ENCODE measurements at places on chromosomes 2 and 18.
A peak's percentile ranks its signal among the peaks of the same experiment; 100 is the strongest.

DNA sequence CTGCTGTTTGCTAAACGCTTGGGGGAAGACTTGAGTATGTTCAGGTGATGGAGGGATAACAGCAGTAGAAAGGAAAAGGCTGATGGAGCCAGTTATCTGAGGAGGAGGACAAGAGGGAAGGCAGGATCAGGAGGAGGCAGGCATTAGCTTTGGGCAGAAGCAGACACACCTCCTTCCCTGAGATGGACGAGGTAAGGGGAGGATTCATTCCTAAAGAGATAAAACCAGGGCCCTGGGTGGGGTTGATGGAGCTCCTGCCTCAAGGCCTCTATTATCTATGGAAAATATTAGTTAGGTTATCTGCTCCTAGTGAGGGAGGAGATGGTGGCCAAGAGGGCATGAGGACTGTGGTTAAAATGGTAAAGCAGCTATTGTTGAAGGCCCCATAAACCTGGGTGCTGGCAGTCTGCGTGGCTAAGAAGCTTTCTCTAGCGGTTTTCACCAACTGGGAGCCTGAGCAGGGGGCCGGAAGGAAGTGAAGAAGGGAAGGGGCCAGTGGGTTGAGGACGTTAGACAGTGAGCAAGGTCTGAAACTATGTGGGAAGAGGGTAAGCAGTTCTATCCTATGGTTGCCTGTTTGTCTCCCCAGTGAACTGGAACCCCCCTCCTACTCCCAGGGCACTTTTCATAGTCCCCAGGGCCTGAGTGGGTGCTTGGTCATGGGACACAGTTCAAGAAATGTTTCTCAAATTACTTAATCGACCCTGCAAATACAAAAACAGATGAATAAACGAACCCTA is 56.6 kb upstream of the HK2 start:
- no peak for DNase-seq

DNA sequence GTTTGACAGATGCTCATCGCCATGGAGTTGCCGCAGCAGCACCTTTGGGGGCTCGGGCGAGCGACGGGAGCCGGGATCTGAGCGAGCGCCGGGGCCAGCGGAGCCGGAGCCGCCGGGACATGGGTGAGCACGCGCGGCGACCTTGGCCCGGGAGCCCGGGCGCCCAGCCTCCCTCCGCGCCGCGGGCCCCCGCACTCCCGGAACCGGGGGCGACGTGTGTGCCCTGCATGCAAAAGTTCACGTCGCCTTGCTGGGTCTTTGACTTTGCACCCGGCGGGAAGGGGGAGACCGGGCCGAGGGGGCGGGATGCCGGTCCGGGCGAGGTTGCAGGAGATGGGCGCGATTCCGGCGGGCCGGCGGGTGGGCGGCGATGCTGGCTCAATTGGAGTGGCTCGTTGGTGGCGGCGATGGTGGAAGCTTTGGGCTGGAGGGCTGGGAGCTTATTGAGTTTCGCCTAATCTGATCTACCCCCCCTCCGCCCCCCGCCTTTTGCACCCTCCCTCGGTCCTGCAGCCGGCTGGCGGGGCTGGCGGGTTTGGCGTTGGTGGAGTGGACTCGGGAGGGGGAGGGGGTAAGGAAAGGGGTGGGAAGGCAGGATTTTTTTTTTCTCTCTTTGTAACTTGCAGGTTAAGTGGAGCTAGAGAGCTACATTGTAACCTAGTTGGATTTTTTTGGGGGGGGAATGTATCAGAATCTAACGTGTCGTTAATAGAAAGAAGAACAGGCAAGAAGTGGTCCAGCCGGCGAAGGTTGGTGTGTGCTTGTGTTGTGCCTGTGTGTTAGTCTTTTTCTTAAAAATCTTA is at the start of gene SETBP1:
TSS of gene SETBP1 (plus strand) at position 616 of the 803 bp plus-strand sequence. CDS start 20,459 bp downstream, outside the sequence.
- no peak for DNase-seq

DNA sequence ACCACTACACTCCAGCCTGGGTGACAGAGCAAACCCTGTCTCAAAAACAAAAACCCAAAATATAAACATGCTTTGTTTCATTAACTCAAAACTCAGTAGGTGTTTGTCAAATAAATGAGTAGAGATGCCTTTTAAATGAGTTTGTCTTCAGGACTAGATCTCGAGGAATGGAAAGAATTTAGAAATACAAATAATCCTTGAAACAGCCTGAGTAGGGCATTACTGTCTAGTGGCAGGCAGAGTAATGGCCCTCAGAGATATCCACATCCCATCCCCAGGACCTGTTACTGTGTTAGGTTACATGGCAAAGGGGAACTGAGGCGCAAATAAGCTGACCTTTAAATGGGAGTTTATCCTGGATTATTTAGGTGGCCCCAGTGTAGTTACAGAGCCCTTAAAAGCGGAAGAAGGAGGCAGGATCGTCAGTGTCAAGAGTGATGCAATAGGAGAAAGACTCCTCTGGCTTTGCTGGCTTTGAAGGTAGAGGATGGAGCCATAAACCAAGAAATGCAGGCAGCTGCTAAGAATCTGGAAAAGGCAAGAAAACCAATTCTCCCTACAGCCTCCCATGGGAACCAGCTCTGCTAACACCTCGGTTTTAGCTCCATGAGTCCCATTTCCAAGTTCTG is 63.0 kb downstream of the CABLES1 start:
- no peak for DNase-seq

DNA sequence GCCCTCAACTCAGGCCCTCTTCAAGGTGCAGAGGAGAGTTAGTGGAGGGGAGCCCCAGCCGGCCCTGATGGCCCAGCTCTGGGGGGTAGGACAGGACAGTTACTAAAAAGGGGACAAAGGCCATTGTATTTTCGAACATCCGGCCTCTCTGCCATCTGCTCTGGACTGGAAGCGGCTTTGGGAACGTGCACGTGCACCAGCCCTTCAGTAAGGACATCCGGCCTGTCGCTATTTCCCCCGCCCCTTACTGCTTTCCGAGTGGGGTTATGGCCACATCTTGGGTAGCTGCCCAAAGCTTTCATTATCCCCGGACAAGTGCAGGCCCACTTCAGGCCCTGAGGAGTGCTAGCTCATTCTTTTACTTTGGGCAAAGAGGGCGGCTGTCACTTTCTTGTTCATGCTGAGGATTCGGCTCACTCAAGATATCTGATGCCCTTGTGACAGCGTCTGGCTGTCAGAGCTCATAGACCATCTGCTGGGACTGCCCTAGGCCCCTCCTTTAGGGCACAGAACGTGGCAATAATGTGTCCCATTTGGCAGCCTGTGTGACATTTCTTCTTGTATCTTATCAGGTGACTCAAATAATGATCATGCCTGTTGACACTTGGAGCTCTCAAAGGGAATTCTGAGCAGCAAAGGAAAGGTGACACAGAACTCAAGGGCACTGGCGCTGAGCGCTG is 17.5 kb downstream of the SLC4A3 start:
- DNase-seq = no peak

GRCh38 chr2:225454412-225454811 is 54.9 kb downstream of the NYAP2 start:
- DNase-seq = no peak

DNA sequence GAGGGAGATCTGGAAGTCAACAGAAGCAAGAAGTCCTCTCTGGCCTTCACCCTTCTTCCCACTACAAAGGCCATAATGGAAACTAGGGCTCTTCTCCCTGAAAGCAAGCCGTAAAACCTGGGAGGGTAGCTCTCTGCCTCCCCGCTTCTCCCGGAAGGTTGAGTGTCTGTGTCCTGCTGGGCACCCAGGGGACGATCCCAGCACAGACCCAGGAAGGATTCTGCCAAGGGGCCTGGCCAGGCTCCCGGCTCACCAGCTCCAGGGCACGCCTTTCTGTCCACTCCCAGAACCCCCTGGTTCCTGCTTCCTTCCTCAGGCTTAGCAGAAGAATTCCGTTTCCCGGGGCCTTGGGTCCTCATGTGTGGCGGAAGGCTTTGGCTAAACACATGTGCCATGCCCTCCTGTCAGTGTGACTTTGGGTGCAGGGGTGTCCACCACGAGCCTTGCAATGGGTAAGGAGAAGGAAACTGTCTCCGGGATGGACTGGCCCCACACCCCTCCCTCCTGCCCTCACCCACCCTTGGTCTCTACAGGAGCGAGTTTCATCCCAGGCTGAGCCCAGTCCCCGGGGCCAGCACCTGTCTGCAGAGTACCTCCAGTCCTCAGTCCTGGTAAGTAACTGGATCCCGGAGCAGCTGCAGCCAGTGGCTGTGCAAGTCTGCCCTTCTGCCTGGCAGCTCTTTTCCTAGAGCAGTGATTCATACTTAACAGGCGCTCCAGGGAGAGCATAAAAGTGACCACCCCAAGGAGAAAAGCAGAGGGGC is 135.8 kb downstream of the TPO start:
- DNase-seq = no peak

- DNase-seq = no peak
Measured at GRCh38 chr2:46737577-46737976, 178.0 kb downstream of the MCFD2 start.

DNA sequence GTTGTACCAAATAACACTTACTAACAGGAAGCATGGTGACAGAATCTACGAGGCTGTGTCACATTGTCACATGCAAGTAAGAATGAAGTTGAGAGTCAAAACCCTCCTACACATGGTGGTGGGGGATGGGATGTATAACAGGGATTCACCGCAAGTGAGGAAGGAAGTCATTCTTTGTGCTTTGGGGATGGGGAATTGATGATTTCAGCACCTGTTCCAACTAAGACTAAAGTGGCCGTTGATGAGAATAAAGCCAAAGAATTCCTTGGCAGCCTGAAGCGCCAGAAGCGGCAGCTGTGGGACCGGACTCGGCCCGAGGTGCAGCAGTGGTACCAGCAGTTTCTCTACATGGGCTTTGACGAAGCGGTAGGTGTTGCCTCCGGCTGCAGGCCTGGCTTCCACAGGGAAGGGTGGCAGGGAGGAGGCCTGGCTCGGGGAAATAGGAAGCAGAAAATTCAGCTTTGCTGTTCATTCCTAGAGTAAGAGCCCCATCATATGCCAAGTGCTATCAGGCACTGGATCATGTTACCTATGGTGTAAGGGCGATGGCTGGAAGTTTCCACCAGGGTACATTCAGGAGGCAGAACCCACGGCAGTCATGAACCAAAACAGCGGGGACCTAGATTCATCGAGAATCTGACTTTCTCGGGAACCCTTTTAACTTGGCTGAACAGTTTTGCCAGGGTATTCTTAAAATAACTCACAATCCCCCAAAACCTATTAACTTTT is 120.3 kb downstream of the UXS1 start:
- no peak for DNase-seq

- DNase-seq = no peak
Measured at GRCh38 chr18:60894254-60894945, 438.8 kb upstream of the CDH20 start.

DNA sequence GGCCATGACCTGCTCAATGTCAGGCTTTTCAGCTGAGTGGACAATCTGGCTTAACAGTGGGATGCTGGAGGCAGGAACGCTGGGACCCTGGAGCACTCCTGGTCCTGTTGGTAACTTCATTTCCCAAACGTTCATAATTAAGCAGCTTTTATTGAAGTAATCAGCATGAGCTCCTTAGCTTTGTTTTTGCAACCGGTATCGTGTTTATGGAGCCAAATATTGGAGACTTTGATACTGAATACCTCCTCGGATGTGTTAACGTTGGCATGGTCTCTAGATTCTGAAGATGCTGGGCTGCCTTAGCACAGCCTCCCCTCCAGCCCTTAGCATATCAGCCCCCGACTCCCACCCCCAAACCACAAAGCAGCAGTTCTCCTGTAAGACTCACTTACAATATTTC is 60.7 kb downstream of the OSR1 start:
- no peak for DNase-seq

- no peak for DNase-seq
Measured at GRCh38 chr18:62522178-62522503, 684 bp upstream of the ZCCHC2 start.

GRCh38 chr2:105722726-105723297 is 21.9 kb upstream of the NCK2 start:
- DNase-seq = no peak

GRCh38 chr2:142867136-142867535 is 10.3 kb upstream of the KYNU start:
- DNase-seq = no peak

- DNase-seq = no peak
Measured at GRCh38 chr2:145226901-145227300, 707.0 kb upstream of the ZEB2 start.

DNA sequence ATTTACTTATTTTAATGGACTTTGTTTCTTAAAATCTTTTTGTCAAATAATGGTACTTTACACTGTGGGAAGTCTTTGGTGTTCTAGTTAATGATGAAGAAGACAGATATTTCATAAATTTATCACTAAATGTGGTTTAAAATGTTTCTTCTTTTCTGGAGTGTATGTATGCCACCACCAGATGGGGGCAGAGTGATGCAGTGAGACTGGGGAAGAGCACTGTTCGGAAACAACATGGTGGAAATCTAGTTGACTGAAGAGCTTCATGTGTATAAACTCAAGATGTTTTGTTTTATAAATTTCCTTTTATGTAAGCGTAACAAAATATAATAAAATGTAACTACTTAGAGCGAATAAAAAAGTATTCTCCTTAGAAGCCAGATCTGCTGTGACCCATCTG is 195.1 kb downstream of the KCNE4 start:
- peak; percentile 1 for DNase-seq

- DNase-seq = no peak
Measured at GRCh38 chr2:241763551-241764274, 12.9 kb upstream of the GAL3ST2 start.

- DNase-seq = no peak
Measured at GRCh38 chr2:100208141-100208770, 65.9 kb upstream of the AFF3 start.

- no peak for DNase-seq
Measured at GRCh38 chr18:79680100-79680879, 687 bp downstream of the CTDP1 start.

DNA sequence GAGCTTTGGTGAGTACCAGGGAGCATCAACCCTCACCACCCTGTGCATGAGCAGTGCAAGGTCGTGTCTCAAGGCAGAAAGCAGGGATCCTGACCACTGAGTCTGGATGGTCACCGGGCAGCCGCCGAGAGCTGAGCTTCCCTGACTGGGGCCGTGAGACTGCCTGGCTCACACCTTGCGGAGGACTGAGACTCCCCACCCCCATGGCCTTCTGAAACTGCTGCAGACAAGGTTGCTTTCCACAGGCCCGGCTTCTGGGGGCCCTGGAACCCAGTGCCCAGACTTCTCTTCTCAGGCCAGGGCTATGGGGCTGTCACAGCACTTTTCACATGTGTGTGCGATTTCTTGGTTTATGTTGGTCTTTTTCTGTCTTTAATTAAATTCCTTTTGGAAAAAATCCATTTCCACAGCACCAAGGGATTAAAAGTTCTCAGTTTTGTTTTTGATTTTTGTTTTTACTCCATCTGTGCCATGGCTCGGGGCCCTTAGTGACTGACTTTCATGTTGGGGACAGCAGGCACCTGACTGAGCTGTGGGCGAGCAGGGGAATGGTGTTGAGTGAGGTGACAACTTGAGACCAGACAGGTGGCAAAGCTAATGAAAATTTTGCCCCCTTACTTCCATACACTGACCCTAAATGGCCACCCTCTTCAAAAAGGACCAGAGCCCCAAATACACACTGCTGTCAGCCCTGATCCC is 297.9 kb downstream of the CYP26B1 start:
- DNase-seq = no peak

- no peak for DNase-seq
Measured at GRCh38 chr2:114769110-114769509, 326.7 kb downstream of the DPP10 start.

DNA sequence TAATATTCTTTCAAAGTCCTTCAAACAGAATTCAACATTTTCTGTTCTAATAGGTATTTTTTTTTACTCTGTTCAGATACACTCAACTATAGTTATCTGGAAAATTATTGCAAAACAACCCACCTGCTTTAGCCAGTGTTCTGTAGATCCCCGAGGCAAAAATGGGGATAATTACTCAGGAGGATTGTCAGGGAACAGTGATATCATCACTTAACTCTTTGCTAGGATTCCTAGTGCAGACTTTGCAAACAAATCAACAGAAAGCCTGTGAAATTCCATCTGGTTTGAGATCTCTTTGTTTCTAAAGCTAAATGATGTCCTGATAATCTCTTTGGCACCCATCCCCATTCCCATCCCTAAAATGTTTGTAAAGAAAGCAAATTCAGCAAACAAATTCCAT is 413.6 kb upstream of the MEIS1 start:
- no peak for DNase-seq

Data from NCI-H187 (cell line).